Activated naive CD4-positive, alpha-beta T cell treated with Interleukin-2 at 50 U/mL for 16 hours (primary cell): ENCODE measurements at places on chromosomes 11 and 22.

DNA sequence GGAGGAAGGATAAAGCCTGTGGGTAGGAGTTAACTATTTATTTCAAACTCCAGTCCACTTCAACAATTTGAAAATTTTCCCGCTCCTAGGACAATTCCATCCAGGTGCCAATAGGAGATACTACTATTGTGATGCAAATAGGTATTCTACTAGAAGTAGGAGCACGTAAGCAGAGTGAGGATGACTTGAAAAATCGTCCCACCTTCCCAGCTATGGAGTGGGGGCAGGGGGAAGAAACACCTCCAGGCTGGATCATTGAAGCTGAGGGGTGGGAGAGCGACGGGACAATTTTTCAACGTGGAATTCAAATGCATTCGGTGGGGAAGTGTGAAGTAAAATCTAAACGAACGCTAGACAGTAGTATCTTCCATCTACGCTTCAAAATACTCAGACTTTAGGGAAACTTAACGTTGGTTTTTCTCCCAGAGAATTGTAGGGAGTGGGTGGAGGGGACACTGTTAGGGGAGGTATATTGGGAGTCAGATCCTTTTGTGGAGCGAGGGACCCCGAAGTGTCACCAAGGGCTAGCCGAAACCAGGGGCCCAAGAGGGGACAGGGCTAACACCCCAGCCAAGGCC lies 523 bp upstream of the ARHGAP42 start:
- no peak for DNase-seq

- no peak for DNase-seq
Observed at GRCh38 chr11:19951558-19952115, 208.6 kb downstream of the DBX1 start.

- DNase-seq: no peak
Observed at GRCh38 chr11:18013790-18014507, 1.1 kb upstream of the SERGEF start.

DNA sequence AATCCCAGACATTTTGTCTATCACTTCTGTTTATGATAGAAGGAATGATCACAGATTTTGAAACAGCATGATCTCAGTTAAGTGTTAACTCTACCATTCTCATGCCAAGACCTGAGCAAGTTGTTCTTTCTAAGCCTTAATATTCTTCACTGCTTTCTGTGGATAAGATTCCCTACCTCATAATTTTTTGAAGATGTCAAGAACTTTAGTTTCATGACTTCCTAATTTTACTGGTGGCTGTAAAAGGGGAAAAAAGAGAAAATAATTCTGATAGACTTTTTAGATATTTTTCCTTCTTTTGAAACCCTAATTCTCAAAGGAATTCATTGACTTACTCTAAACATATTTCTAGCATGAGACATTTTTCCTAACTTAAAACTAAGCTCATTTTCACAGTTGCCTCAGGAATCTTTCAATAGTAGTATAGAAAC lies 520.0 kb upstream of the LUZP2 start:
- no peak for DNase-seq

DNA sequence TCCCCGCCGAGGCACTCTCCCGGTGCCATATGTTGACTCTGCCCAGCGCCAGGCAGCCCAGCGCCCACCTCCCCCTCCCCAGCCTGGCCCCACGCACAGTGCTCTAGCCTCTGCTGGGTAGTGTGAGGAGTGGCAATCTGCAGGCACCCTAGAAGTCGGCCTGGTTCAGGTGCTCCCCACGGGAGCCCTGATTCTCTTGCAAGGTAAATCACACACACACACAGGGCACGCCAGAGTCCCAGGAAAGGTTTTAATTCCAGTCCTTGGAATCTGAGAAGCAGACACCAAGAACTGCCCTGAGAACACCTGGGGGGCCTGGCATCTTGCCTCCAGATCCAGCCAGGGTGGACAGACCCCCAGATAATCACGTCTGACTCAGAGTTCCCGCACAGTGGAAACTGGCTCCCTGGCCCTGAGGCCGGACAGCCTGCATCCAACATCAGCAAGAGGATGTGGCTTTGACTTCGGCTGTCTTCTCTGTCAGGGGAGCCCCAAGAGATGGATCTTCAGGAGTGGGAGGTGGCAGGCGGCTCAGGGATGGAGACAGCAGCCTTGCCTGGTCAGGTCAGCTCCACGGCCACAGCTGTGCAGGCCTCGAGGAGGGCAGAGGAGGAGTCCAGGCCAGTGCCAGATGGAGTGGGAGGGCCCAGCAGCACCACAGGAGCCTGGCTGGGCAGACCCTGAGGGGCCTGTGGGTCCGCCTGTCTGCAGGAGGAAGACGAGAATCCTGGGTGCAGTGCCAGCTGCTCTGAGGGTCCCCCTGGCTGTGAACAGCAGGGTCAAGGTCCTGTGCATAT lies 1.1 kb upstream of the RIN1 start:
- DNase-seq: no peak

GRCh38 chr11:23885801-23886200 lies 611.1 kb upstream of the LUZP2 start:
- no peak for DNase-seq

DNA sequence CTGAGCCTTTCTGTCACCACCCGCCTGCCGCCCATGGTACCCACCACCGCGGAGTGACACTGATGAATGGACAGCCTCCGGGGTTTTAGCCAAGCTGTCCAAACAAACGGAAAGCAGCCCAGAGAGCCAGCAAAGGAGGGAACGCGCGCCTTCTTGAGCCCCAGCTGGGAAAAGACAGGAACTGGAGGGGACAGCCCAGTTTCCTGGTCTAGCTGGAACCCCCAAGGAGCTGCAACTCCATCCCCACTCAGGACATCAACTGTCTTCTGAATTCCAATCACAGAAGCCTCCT lies 33.7 kb downstream of the SHISAL1 start:
- DNase-seq: no peak

DNA sequence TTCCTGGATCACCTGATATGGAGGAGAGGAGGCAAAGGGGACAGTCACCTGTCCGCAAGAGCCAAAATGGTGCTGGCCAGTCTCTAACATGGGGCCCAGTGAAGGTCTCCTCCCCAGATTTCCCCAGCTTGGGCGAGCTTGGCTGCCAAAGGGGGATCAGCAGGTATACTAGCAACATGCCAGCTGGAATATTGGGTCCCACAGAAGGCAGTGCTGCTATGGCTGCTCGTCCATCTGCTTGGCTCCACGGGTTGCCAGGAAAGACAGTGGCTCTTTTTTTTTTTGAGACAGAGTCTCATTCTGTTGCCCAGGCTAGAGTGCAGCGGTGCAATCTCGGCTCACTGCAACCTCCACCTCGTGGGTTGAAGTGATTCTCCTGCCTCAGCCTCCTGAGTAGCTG lies 12.7 kb upstream of the KAT5 start:
- no peak for DNase-seq

DNA sequence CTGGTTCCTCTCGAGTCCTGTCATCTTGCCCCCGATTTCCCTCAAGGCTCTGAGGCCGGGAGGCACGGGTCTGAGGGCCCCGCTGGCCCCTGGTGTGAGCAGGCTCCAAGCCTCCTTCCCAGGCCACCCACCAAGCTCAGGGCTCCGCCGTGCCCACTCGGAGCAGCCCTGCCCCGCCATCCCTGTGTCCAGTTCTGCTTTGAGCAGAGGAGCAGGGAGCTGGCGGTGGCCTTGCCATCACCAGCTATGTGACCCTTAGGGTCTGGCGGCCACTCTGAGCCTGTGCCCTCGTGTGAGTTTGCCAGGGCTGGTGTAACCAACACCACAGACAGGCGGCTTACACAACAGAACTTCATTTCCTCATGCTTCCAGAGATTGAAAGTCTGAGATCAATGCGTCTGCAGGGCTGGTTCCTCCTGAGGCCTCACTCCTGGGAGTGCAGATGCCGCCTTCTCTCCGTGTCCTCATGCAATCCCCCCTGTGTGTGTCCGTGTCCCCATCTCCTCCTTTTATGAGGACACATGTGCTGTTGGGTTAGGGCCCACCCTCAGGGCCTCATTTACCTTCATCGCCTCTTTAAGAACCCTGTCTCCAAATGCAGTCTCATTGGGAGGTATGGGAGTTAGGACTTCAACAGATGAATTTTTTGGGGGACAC lies 36.5 kb upstream of the CELSR1 start:
- no peak for DNase-seq

- no peak for DNase-seq
Observed at GRCh38 chr11:93579187-93579751, 36.1 kb upstream of the SMCO4 start.

- no peak for DNase-seq
Observed at GRCh38 chr11:64265176-64266160, 14.1 kb downstream of the PLCB3 start.

DNA sequence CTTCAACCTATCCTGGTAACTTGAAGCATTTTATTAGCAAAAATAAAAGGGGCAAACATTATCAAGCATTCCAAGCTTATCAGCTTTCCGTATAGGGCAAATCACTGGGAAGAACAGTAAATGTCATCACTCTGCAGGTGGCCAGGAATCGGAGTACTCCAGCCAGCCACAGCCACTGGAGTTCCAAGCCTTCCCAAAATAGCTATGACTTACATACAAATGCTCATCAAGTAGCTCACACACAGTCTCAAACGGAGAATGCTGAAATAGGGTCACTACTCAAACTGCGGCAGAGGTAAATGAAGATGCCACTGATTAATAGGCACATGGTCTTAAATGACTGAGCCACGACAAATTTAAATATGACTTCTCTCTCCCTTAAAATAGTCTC lies 2.1 kb downstream of the USP28 start:
- no peak for DNase-seq

DNA sequence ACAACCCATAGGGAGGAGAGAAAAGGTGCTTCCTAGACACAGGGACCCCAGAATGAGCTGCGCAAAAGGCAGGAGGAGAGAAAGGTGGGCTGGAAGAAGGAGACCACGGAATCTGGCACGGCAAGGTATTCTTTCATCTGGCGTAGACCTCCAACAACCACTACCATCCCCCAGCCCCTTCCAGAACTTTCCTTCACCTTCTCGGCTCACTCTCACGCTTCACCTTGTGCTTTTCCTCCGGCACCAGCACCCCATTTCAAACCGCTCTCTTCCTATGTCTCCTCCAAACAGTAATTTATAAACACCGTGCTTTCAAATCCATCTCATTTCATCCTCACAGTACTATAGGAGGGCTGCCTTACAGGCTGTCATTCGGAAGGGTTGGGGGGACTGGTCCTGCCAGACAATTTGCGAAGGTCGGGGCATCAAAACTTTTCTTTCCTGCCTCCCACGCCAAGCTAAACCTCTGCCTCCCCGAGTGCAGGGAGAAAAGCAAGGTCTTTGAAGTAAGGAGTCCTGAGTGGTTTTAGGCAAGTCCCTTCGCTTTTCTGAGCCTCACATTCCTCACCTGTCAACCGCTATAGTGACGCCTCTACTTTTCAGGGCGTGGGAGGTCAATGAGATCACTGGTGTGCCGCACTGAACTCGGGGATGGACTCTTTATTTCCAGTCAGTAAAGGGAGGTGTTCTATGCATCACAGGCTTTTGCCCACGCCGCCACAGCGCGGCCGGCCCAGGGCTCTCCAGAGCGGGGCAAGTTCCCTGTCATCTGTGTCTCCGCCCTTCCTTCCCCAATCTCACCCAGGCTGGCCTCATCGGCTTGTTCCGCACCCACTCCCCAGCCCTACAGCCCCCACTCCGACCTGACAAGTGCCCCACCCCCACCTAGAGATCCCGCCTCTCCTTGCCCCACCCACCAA lies 800 bp downstream of the KCTD21 start:
- DNase-seq: peak; percentile 80

DNA sequence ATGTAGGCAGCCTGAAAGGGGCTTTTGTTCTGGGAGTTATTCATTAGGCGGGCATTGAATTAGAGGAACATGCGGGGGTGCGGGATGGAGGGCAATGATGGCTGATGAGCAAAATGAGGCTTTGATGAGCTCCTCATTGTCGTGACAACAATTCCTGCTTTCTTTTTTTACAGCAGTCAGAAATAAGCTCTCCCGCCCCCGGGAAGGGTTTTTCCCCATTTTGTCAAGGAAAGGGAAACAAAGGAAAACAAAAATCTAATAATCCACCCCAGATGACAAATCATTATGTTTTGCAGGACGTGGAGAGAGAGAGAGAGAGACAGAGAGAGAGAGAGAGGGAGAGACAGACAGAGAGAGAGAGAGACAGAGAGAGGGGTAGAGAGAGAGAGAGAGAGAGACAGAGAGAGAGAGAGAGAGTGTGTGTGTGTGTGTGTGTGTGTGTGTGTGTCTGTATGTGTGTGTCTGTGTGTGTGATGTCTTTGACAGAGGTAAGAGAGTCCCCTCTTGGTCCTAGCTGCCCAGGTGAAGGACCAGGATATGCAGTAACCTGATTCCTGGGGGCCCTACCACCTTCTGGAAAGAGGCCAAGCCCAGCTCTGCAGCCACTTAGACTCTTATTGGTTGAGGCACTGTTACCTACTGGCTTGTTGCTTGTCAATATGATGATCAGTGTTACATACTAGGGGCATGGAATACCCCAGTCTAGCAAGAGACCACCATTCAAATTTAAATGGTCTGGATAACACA lies 46.7 kb upstream of the PARVA start:
- no peak for DNase-seq

DNA sequence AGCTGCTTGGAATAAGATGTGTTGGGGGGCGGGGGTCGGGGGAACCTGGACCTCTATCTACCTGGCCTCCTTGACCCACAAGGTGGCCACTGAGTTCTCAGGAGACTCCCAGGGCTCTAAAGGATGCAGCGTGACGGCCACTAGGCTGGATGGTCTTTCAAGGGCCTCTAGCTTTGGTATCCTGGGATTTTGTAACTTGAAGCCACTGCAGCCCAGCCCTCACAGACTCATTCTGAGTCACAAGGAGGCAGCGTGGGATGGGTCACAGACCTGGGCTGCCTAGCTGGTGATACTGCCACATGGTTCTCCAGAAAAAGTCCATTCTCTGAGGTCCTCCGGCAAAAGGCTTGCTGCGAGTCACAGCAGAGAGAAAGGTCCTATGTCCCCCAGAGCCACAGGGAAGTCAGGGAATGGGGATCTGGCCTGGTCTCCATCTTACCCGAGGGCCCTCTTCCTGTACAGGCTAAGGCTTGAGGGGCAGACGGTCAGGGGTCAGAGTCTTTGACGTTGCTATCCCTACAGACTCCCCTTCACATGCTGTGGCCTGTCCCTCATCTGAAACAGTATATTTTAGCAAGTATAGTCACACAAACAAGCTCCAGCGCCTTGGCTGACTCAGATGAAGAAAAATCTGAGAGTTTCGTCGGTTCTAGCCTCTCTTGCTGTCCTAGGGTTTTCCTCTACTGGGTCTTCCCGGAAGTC lies 52.4 kb downstream of the KCNC1 start:
- DNase-seq: no peak

- no peak for DNase-seq
Observed at GRCh38 chr11:44507896-44508445, 57.5 kb upstream of the CD82 start.

GRCh38 chr11:85123752-85124231 lies 503.4 kb downstream of the DLG2 start:
- DNase-seq: no peak

DNA sequence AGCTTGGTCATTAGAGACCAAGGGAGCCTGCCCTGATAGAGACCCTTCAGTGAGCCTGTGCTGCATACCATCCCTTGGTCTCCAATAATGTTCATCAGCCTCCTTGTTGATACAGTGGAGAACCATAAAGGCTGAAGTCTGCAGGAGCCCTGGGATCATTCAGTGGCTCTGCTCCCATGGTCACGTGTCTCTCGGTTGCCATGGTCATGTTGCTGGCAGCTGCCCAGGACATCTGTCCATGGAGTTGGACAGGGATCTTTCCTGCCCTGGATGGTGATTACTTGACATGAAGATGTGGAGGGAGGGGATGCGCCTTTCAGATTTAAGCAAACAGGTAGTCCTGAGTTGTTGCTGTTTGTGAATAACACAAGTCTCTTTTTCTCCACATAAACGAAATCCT lies 38.2 kb downstream of the CYB5R2 start:
- no peak for DNase-seq

GRCh38 chr22:46972901-46973831 lies 210.7 kb downstream of the TBC1D22A start:
- DNase-seq: no peak

- peak; percentile 83 for DNase-seq
Observed at GRCh38 chr22:38272373-38273134, at the start of gene TMEM184B. Gene TMEM184B (minus strand): TSS chr22:38273010. CDS start chr22:38247961, 25,049 bp downstream.
